ENCODE measurements at places on chromosomes 11 and 22.

GRCh38 chr11:10400856-10401255 lies 54.2 kb upstream of the AMPD3 start:
- no peak for DNase-seq

- no peak for DNase-seq
These were observed 1.7 kb upstream of the RTN4RL2 start for GRCh38 chr11:57458410-57459163.

GRCh38 chr11:8290081-8290810 lies 26.6 kb upstream of the LMO1 start:
- no peak for DNase-seq

GRCh38 chr22:43230971-43231723 lies 44.2 kb upstream of the TTLL12 start:
- DNase-seq = peak; percentile 61

GRCh38 chr11:69131121-69131566 lies 24.6 kb upstream of the SMIM38 start:
- no peak for DNase-seq

DNA sequence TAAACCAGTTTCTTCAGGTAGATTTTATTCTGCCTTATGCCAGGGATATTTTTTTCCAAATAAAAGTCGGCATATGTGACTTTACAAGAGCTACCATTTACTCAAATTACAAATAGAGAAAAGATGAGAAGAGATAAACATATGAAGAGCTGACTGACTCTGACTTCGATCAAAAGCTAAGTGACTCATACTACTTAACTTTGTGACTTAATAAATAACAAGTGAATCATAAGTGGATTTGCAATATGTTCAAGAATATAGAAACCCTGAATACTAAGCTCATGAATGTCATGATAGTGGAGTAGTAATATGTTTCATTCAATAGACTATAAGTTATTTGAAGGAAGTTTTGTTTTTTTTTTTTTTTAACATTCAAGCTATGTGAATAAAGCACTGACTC lies 130.5 kb upstream of the ANO3 start:
- no peak for DNase-seq

DNA sequence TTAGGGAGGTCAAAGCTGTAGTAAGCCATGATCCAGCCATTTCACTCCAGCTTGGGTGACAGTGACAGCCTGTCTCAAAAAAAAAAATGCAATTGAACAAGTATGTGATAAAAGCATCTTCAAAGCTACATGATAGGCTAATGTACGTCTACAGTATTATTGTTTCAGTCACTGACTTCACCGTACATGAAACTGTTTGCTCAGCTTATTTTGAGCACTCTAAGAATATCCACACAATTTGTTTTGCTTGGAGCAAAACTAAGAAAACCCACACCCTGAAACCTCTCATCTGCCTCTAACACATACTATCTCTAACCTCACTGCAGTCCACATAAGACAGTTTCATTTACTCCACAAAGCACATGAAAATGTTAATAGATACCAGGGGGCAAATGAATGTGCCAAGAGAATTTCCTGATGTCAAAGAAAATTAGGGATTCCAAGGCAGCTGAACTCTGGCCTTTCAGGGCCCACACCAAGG lies 60.7 kb downstream of the KCNA4 start:
- no peak for DNase-seq

GRCh38 chr11:8735094-8735493 lies 52.5 kb downstream of the RPL27A start:
- no peak for DNase-seq

GRCh38 chr22:49259839-49260615 lies 567.6 kb downstream of the BRD1 start:
- no peak for DNase-seq

DNA sequence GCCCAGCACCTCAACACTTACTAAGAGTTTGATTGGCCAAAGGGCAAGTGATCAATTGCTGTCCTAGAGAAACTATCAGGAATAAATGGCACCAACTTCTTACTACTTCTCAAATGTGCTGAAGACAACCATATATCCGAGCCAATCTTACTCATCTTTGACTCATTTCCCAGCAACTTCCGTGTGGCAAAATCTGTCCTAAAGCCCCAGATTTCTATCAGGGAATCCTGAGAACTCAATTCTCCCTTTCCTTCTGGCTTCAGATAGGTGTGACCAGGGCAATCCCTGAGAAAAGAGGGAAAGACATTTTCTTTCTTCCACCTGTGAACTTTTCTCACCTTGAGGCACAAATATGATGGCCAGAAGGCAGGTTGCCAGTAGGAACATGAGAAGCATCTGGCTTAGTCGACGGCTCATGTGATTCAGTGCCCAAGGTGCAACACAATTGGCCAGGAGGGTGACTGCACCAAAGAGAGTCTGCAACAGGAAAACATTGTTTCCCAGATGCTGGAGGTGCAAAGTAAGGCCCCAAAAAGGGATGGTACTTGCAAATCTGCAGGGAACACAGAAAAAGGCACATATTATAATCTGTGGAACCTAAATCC lies 21.8 kb upstream of the SLC22A24 start:
- no peak for DNase-seq

- DNase-seq = no peak
These were observed 2.6 kb downstream of the MARK2 start for GRCh38 chr11:63841554-63841953.

- DNase-seq = no peak
These were observed 974 bp downstream of the PPIL2 start for GRCh38 chr22:21666786-21667185.

GRCh38 chr22:46042786-46043185 lies 65.8 kb upstream of the WNT7B start:
- no peak for DNase-seq

DNA sequence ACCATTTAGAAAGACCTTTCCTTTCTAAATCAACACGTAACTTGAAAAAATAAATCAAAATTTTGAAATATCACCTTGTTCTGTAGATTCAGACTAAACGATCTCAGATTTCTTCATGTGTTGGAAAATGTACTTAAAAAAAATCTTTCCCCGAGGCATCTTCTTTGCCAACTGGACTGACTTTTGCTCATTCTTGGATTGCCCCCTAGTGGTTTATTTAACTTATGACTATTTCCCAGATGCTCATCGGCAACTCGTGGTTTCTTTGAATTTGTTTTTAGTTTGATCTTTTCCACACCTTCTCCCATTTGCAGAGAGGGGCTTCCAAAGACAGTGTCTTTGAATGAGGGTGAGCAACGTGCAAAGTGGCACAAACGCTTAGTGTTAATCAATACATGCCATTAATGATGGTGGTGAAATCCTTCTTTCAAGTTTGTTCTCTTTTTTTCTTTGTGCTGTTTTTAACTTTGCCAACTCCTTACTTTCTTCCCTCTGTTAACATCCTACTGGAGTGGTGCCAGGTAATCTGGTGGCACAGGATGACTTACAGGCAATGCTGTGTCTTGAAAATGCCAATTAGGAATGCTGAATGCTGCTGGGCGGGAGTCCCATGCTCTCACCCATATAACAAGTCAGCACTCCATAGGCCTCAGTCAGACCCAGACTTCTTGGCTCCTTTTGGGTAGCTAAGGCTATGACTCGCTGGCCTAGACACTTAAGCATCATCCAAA lies 18.3 kb downstream of the PRSS23 start:
- no peak for DNase-seq

All from H54 (cell line).